ENCODE measurements at places on chromosomes 11 and 22. TPM values are rescaled to one million over a fixed set of nuclear protein-coding genes. Genes with fewer than 3 reads are reported as not detected.
A peak's percentile ranks its signal among the peaks of the same experiment; 100 is the strongest.

- H3K4me3 ChIP-seq: no peak overlapping the region
- no peak overlapping the region for H3K27ac ChIP-seq
- no peaks in the 10 kb centered on the region for H3K4me1 ChIP-seq
These were observed 145.0 kb upstream of the THY1 start for GRCh38 chr11:119567688-119568582.

The GPR83 gene
- 0.12 TPM for total RNA-seq

The H19 gene
- total RNA-seq: 449 TPM

GRCh38 chr22:36541831-36542411 lies 13.0 kb upstream of the EIF3D start:
- no peaks in the 10 kb centered on the region for H3K4me1 ChIP-seq
- H3K36me3 ChIP-seq: no peaks in the 10 kb centered on the region
- no peak for DNase-seq
- H3K4me3 ChIP-seq: no peak overlapping the region

The CDKN1C gene
- total RNA-seq: 28.7 TPM

The GP1BB gene
- total RNA-seq: 34.7 TPM

GRCh38 chr22:20523086-20523983 lies 15.9 kb downstream of the MED15 start:
- no peak for DNase-seq
- no peak overlapping the region for H3K4me3 ChIP-seq
- no peaks in the 10 kb centered on the region for H3K27me3 ChIP-seq
- peaks cover 70% of the 10 kb centered on the region for H3K4me1 ChIP-seq

- H3K27ac ChIP-seq: no peak overlapping the region
- no peaks in the 10 kb centered on the region for H3K27me3 ChIP-seq
- H3K4me1 ChIP-seq: no peaks in the 10 kb centered on the region
- H3K4me3 ChIP-seq: no peak overlapping the region
- DNase-seq: no peak
- H3K36me3 ChIP-seq: no peaks in the 10 kb centered on the region
These were observed 11.1 kb upstream of the MYH9 start for GRCh38 chr22:36398601-36399471.

- no peaks in the 10 kb centered on the region for H3K27me3 ChIP-seq
- H3K27ac ChIP-seq: no peak overlapping the region
- peak; percentile 34 for DNase-seq
- H3K36me3 ChIP-seq: no peaks in the 10 kb centered on the region
These were observed 66.7 kb downstream of the MYEOV start for GRCh38 chr11:69360606-69361005.

The TUG1 gene
- 37.2 TPM for total RNA-seq

DNA sequence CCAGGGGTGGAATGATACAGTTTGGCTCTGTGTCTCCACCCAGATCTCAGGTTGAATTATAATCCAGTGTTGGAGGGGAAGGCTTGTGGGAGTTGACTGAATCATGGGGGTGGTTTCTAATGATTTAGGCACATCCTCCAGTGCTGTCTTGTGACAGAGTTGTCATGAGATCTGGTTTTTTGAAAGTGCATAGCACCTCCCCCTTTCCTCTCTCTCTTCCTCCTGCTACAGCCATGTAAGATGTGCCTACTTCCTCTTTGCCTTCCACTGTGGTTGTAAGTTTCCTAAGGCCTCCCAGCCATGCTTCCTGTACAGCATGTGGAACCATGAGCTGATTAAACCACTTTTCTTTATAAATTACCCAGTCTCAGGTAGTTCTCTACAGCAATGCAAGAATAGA lies 45.1 kb downstream of the THAP12 start:
- no peaks in the 10 kb centered on the region for H3K36me3 ChIP-seq
- H3K4me3 ChIP-seq: no peak overlapping the region
- no peaks in the 10 kb centered on the region for H3K4me1 ChIP-seq
- H3K27ac ChIP-seq: no peak overlapping the region
- no peaks in the 10 kb centered on the region for H3K27me3 ChIP-seq

The SELENOO gene
- 18.0 TPM for total RNA-seq

The FAM118A gene
- total RNA-seq: 12.4 TPM

- H3K4me3 ChIP-seq: no peak overlapping the region
- no peaks in the 10 kb centered on the region for H3K27me3 ChIP-seq
- DNase-seq: no peak
These were observed 35.4 kb downstream of the MOB2 start for GRCh38 chr11:1450949-1451710.

GRCh38 chr11:121474680-121475079 lies 21.9 kb upstream of the SORL1-AS1 start:
- no peaks in the 10 kb centered on the region for H3K36me3 ChIP-seq
- no peak for DNase-seq
- no peak overlapping the region for H3K27ac ChIP-seq
- H3K4me3 ChIP-seq: no peak overlapping the region
- no peaks in the 10 kb centered on the region for H3K4me1 ChIP-seq

DNA sequence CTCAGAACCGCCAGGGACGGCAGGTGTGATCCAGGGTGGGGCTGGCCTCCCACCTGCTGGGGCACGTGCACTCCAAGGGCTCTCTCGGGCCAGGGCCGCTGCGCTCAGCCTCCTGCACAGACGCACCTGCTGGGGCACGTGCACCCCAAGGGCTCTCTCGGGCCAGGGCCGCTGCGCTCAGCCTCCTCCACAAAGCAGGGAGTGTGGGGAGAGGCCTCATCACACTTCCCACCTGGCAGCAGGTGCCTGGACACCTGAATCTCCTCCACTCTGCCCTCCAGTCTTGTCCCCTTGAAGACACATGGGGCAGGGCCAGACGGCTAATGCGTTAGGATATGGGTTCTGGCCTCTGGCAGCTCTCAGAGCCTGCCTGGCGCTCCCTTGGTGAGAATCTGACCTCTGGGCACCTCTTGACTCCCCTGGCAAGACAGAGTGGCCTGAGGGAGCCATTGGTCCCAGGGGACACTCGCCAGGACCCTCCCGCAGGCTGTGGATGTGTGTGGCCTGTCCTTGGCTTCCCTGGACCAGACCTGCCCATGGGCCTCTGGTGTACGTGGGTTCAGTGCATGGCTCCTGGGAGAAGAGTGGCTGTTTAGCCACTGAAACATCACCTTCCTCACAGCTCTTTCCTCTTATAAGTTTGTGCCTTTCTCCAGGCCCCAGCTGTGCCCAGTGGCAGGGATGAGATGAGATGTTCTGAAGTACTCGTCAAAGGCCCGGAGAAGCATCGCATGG lies 73.5 kb downstream of the BRD1 start:
- H3K4me1 ChIP-seq: no peaks in the 10 kb centered on the region
- H3K4me3 ChIP-seq: no peak overlapping the region
- peak; percentile 52 for DNase-seq
- no peaks in the 10 kb centered on the region for H3K27me3 ChIP-seq

The CCDC15 gene
- 0.24 TPM for total RNA-seq

The ANO5 gene
- total RNA-seq: 94.3 TPM

DNA sequence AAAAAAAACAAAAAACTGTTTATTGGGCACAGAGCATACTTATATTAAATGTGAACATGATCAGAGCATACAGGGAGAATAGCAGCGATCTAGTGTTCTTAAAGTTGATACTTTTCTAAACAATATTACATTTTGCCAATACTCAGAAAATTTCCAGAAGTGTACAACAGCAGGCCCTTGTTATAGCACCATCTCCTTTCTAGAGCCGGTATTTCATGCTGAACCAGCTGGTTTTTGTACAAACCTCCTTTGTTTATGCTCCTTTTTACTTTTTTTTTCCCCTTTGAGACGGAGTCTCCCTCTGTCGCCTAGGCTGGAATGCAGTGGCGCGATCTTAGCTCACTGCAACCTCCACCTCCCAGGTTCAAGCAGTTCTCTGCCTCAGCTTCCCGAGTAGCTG lies 90.7 kb downstream of the PPP6R3 start:
- no peak overlapping the region for H3K27ac ChIP-seq
- H3K4me3 ChIP-seq: no peak overlapping the region
- H3K27me3 ChIP-seq: no peaks in the 10 kb centered on the region
- peaks cover 31% of the 10 kb centered on the region for H3K36me3 ChIP-seq
- DNase-seq: no peak

GRCh38 chr11:61968758-61969390 lies 1.4 kb upstream of the FTH1 start:
- H3K27me3 ChIP-seq: no peaks in the 10 kb centered on the region
- H3K4me1 ChIP-seq: peaks cover 77% of the 10 kb centered on the region
- peaks cover 30% of the 10 kb centered on the region for H3K36me3 ChIP-seq
- H3K27ac ChIP-seq: peak overlapping the region; percentile 99
- peak overlapping the region; percentile 92 for H3K4me3 ChIP-seq
- DNase-seq: no peak

DNA sequence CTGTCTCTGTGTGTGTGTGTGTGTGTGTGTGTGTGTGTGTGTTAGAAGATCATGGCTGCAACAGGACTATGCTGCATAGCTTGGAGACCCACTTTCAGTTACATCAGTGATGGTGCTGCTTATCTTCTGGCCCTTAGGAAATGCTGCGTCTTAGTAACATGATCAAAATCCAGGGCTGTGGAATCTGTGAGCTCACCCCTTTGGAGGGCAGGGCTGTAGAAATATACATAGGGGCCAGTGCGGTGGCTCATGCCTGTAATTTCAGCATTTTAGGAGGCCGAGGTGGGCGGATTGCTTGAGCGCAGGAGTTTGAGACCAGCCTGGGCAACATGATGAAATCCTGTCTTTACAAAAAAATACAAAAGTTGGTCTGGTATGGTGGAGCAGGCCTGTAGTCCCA lies 151.5 kb upstream of the RASSF10 start:
- no peak for DNase-seq
- no peaks in the 10 kb centered on the region for H3K27me3 ChIP-seq
- no peaks in the 10 kb centered on the region for H3K4me1 ChIP-seq
- no peak overlapping the region for H3K27ac ChIP-seq
- H3K36me3 ChIP-seq: no peaks in the 10 kb centered on the region

DNA sequence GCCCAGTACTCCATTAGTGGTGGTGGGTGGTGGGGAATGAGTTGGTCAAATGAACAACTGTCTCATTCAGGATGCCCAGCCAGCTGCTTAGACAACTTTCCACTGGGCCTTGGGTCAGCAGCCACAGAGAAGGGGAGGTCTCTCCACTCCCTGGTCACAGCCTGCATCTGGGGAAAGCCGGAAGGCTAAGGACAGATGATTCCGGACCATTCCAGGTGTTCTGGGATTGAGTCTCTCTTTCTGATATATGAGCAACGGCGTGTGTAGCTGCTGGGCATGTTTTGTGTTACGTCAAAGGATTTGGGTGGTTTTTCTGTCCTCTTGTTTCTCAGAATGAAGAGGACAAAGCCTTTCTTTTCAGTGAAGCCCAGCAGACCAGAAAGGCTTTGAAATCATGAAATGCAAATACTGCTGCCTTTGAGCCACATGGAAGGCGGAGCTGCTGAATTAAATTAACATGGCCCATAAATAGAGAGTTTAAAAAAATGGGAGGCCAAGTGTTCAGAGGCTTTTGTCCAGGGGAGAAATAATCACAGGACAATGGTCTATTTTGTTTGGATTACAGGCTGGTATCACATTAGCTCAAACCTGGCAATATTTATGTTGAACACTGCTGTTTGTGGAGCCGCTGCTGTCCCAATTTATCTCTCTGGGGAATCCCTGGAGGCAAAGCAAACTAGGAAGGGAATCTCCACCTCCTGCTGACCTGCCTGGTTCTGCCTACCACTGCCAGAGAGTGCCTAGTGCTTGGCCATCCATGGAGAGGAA lies 234.4 kb upstream of the E2F8 start:
- no peaks in the 10 kb centered on the region for H3K4me1 ChIP-seq
- H3K36me3 ChIP-seq: no peaks in the 10 kb centered on the region
- H3K27me3 ChIP-seq: no peaks in the 10 kb centered on the region
- no peak overlapping the region for H3K4me3 ChIP-seq

GRCh38 chr11:3123761-3124733 lies 41.1 kb downstream of the OSBPL5 start:
- peak; percentile 95 for DNase-seq
- no peak overlapping the region for H3K4me3 ChIP-seq
- no peaks in the 10 kb centered on the region for H3K27me3 ChIP-seq
- H3K27ac ChIP-seq: peak overlapping the region; percentile 69
- H3K4me1 ChIP-seq: peaks cover 42% of the 10 kb centered on the region

The FXYD6 gene
- 42.6 TPM for total RNA-seq

DNA sequence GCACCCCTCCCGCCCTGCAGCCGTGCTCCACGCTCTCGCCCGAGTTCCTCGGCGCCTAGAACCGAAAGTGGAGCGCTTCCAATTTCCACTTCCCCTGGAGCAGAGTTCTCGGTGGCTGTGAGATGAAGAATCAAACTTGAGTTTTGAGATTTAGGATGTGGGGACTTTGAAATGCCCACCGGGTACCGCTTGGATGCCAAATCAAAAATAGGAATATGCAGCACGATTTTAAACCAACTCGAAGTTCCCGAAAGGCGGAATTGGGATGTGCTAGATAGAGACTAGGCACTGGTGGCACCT lies 569 bp downstream of the POLA2 start:
- no peaks in the 10 kb centered on the region for H3K27me3 ChIP-seq
- H3K36me3 ChIP-seq: no peaks in the 10 kb centered on the region
- H3K4me3 ChIP-seq: peak overlapping the region; percentile 68

- H3K36me3 ChIP-seq: no peaks in the 10 kb centered on the region
- no peak overlapping the region for H3K4me3 ChIP-seq
- no peaks in the 10 kb centered on the region for H3K4me1 ChIP-seq
- H3K27ac ChIP-seq: no peak overlapping the region
These were observed 418.7 kb downstream of the SOX6 start for GRCh38 chr11:15937601-15938120.

- H3K27me3 ChIP-seq: no peaks in the 10 kb centered on the region
- no peaks in the 10 kb centered on the region for H3K36me3 ChIP-seq
- H3K4me1 ChIP-seq: no peaks in the 10 kb centered on the region
These were observed 70.0 kb upstream of the IGLL5 start for GRCh38 chr22:22817468-22818201.

- DNase-seq: no peak
- no peaks in the 10 kb centered on the region for H3K4me1 ChIP-seq
- no peak overlapping the region for H3K27ac ChIP-seq
- no peaks in the 10 kb centered on the region for H3K27me3 ChIP-seq
- no peaks in the 10 kb centered on the region for H3K36me3 ChIP-seq
These were observed 6.6 kb upstream of the MS4A12 start for GRCh38 chr11:60485987-60486386.

The RFPL3 gene
- not detected for total RNA-seq

DNA sequence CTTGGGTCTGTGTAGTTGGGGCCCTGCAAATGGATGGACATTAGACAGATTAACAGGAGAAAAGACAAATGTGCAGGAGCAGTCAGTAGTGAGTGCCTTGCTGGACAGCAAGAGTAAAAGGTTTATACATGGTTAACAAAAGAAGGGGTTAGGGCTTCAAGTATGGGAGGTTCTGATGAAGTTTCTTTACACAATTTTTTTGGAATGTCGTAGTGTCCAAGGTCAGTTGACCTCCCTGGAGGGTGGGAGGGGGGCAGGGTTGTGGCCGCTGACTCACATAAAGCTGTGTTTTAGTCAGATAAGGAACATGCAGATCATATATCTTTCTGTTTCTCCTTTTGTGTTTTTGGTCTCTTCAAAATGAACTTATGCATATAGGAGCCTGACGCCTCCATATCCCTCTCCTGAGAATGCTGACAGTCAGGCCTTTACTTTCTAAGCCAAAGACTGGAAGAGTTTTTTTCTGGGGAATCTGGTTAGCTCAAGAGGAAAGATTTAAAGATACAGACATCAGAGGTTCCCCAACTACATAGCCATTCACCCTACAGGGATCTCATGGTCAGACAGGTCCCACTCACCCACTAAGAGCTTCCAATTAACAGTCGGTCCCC lies 134.3 kb downstream of the NECTIN1 start:
- no peaks in the 10 kb centered on the region for H3K36me3 ChIP-seq
- no peak overlapping the region for H3K27ac ChIP-seq
- H3K4me1 ChIP-seq: no peaks in the 10 kb centered on the region
- DNase-seq: no peak
